ENCODE measurements at places on chromosomes 5 and 9. TPM values are rescaled to one million over a fixed set of nuclear protein-coding genes. Genes with fewer than 3 reads are reported as not detected.

DNA sequence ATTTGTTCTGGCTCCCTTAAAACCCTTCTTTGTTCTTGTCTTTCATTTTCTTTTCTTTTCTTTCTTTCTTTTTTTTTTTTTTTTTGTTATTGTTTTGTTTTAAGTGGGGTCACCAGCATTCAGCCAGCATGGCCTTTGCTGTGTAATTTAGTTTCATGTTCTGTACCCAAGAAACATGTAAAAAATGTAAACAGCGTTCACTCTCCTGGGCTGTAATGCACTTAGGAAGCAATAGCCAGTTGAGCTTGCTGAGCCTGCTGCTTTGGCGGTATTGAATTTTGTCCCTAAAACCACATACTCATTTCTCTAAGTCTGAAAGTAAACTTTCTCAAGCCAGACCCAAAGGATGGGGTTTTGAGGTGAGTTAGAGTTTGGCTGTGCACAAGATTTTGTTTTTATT lies 158.6 kb downstream of the PAPPA start:
- DNase-seq, result no peak

GRCh38 chr5:84304599-84304998 lies 80.1 kb downstream of the EDIL3 start:
- DNase-seq, result no peak

The ZCCHC10 gene
- 21.1 TPM for polyA plus RNA-seq

GRCh38 chr5:76971511-76971910 lies 18.7 kb downstream of the CRHBP start:
- no peak for DNase-seq

GRCh38 chr9:23278561-23278960 lies 547.5 kb downstream of the ELAVL2 start:
- DNase-seq, result no peak

The FSD1L gene
- polyA plus RNA-seq, result 0.81 TPM

- DNase-seq, result no peak
These were observed 14.1 kb upstream of the OR2S2 start for GRCh38 chr9:35972093-35972492.

The CDKN2A gene
- 15.2 TPM for polyA plus RNA-seq

The PDZD2 gene
- polyA plus RNA-seq, result not detected

The GOLPH3 gene
- 79.0 TPM for polyA plus RNA-seq

- no peak for DNase-seq
These were observed 661.8 kb downstream of the DTWD2 start for GRCh38 chr5:118326481-118327045.

DNA sequence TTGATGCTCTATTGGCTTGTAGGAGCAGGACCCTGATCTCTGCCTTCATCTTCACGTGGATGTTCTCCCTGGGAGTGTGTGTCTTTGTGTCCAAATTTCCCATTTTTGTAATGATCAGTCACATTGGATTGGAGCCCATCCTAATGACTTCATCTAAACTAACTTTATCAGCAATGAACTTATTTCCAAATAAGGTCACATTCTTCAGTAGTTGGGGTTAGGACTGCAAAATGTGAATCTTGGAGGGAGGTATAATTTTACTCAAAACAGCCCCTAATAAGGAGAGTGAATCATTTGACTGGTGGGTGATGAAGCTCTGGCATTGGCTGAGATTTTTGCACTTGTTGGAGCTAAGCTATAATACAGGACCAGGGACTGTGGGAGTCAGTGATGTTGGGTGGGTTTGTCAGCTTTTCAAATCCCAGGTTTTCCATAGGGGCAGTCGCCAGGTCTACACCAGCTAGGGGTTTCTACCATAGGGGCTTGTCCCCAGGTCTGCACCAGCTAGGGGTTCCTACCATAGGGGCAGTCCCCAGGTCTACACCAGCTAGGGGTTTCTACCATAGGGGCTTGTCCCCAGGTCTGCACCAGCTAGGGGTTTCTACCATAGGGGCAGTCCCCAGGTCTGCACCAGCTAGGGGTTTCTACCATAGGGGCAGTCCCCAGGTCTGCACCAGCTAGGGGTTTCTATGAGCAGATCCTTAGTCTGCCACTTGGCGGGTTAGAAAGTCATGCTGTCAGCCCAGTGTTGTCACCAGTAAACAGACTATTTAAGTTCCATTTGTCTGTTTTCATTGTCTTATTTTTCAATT lies 382.6 kb upstream of the DAP start:
- no peak for DNase-seq

GRCh38 chr9:81716409-81716808 lies 27.1 kb upstream of the TLE1 start:
- no peak for DNase-seq

The IL33 gene
- polyA plus RNA-seq, result not detected

The KLHL3 gene
- 1.3 TPM for polyA plus RNA-seq

DNA sequence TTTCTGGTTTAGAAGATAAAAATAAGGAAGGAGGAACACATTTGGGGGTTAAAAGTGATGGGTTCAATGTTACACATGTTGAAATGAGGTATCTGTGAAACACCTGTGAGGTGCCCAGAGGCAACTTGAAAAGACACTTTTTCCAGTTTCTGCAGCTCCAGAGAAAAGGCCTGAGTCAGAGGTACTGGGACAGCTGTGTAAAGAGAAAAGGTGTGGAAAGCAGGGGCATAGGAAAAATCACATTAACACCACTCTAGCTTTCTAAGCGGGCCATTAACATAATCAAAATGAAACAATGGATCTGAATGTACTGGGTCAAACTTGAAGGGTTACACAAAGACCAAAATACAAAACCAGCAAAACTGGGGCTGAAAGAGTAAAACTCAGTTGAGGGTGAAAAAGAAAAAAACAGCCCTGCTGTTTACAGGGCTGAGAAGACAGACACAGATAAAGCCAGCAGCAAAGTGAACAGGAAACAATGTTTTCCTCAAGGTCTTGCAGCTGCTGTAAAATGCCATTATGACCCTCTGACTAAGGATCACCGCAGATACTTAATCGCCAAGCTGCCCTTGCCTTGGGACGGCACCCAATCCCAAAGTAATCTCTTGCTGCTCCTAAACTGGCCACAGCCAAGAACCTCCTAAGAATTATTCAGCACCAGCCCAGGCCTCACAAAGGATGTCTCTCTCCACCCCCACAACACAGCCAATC lies 104.7 kb downstream of the DROSHA start:
- no peak for DNase-seq

DNA sequence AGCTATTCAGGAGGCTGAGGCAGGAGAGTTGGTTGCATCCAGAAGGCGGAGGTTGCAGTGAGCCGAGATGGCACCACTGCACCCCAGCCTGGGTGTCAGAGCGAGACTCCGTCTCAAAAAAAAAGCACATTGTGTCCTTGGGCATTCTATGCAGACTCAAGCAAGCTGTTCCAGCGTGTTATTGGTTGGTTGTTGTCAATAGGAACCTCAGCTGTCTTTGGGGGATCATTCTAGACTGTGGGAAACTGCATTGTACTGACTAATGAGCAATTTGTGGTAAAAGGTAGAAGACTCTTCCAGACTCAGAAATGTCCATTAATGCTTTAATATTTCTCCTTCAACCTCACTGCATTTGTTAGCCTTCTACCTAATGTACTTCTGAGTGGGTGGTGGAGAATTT lies 379.5 kb upstream of the GRAMD2B start:
- no peak for DNase-seq

DNA sequence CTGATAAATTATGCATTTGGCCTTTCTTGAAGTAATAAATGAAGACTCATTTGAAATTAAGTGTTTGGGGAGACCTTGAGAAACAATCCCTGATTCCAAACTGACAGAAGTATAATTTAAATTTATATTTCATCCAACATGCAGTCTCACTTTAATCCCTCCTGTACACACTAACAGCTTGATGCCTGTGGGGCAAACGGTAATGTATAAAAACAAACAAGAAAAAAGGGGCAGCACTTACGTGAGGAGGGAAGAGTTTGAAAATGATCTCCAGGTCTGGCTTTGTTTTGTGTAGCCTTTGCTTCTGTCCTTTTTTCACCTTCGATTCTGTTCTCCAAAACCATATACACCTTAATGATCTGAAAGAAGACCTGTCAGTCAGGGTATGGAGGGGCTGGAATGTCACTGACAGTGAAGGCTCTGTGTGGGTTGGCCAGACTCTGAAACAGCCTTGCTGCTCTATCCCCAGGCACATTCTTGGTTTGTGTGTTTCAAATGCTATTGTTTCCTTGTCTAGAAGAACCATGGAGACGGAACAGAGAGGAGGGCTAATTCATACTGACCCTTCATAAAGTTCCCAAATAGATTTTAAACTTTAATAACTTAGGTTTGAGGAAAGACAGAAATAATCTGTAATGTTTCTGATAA lies 338.2 kb upstream of the WWC1 start:
- no peak for DNase-seq

The SFXN1 gene
- 89.9 TPM for polyA plus RNA-seq

The UGT3A2 gene
- polyA plus RNA-seq, result not detected

- no peak for DNase-seq
These were observed 69.8 kb upstream of the SLC1A3 start for GRCh38 chr5:36536616-36537005.

The SPATA31D4 gene
- not detected for polyA plus RNA-seq

DNA sequence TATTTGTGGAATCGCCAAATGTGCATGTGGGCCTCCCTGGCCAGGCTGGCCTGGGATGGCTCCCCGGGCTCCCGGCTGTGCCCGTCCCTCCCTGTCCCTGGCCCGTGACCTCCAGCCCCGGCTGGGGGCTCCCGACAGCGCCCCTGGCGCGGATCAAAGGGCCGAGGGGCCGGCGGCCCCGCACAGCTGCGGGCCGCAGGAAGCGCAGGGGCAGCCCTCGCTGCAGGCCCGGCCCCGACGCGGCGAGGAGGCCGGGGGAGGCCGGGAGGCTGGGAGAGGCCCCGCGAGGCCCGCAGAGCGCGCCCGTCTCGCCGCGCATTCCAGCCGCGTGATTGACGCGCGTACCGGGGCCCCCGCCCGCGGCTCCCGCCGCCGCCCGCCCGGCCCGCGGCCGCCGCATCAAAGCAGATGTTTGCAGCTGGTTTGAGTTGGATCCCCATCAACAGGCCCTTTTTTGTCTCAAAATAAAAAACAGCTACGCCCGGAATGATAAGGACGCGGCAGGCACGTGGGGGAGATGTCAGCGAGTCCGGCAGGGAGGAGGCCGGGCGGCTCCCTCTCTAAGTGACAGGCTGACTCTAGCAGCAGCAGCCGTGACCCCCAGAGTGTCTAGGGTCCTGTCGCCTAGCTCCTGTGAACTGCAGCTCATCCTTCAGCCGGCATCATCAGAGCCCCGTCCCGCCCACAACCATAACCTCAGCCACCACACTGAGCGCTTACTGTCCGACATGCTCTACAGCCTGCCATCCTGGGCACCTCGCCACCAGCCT lies 69.4 kb downstream of the LMX1B start:
- DNase-seq, result no peak

- no peak for DNase-seq
These were observed 139.4 kb upstream of the RAI14 start for GRCh38 chr5:34516686-34517085.

The PCDHB15 gene
- polyA plus RNA-seq, result 0.52 TPM

DNA sequence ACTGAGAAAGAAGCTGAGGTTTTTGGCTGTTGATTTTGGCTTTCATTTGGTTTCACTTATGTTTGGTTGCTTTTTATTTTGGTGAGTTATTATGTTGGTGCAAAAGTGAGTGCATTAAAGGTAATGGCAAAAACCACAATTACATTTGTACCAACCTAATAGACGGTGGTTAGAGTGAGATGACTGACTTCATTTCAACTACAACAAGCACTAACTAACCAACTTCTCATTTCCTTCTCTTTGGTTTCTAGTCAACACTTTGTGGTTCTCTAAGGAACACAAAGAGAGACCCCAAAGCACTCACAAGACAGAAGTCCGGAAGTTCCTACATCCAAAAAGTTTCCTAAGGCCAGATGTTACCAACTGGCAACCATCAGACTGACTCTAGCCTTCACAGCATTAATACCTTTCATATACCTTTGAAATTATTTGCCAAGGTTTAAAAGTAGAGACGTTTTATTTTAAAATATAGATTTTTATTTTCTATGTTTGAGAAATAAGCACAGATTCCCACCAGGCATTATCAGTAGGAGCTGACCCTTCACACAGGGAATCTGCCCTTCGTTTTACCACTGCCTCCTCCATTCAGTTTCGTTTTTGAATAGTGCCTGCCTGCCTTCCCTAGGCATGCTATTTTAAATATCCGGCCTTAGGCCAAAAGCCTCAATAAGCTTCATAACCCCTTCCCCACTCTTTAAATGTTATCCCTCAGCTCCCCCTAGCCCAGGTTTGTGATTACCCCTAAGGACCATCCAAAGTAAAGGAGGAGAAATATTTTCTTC lies 301.1 kb upstream of the PTGER4 start:
- DNase-seq, result no peak

The IFNK gene
- polyA plus RNA-seq, result not detected

- DNase-seq, result no peak
These were observed 7.8 kb upstream of the SMIM32 start for GRCh38 chr5:136200761-136201160.

DNA sequence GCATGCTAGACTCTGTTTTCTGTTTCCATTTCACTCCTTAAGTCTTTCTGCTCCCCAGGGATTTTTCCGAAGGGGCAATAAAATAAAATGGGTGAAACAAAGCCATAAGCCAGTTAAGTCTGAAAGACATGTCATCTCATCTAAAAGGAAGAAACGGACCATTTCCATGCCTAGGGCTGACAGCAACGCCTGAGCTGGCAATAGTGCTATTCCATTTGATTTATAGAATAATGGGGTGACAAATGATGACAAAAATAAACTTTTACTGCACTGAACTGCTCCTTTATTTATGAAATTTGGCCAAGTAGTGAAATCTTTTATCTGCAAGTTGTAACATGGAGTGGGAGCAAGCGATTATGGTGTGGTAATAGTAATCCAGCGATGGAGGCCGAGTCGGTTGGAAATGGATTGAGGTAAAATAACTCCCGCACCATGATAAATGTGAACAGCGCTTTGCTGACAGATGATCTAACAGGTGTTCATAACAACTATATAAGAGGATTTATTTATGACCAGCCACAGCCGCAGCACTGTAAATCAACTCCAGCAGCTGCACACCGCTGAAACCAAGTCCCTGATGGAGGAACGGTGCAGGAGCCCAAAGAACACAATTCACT lies 219.8 kb upstream of the TBCA start:
- no peak for DNase-seq

- DNase-seq, result no peak
These were observed 61.5 kb downstream of the LNPEP start for GRCh38 chr5:96997265-96997859.

DNA sequence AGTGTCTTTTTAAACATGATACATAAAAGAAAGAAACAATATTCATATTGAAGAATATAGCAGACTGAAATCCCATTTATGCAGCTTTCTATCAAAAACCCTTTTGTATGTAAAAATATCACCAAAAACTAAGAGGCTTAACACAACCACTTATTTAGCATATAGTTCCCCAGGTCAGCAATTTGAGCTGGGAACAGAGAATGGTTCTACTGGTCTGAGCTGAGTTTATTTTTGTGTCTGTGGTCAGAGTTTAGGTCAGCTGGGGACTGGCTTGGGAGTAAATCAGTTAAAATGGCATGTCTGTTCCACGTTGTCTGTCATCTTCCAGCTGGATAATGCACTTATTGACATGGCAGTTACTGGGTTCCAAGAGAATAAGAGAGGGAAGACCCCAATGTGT lies 165.0 kb downstream of the TMEM232 start:
- DNase-seq, result no peak

GRCh38 chr5:14807471-14807870 lies 64.1 kb downstream of the ANKH start:
- no peak for DNase-seq

GRCh38 chr5:125685771-125686170 lies 737.4 kb upstream of the GRAMD2B start:
- no peak for DNase-seq

Data from BJ (cell line).